ENCODE measurements at places on chromosomes 16 and 17.

DNA sequence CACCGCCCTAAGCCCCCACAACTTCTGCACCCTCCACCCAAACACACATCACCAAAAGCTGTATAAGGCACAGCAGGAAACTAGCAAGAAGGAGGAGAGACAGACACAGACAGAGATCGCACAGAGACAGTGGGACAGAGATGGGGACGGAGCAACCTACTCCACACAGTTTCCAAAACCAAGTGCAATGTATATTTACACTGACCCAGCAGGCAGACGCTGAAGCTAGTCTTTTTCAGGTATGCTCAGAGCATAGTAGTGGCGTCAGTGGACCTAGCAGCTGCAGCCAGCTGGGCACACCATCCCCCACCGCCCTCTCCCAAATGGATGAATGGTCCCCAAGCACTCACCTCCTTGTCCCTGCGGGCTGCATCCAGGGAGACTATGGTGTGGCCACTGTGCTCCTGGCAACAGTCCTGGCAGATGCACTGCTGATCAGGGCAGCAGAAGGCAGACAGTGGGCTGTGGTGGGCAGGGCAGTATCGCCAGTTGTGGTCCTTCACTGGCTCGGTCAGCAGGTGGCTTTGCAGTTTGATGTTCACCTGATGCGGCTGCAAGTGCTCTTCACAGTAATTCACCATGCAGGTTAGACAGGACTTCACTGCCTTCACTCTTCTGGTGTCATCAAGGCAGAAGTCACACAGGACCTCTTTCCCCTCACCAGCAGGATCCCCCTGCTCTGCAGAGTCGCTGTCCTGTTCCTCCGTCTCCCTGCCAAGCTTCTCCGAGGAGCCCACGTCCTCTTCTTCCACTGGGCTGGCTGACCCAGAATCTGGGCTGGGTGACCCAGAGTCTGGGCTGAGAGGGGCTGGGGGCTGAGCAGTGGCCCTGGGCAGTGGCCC, 31.5 kb upstream of the FBXW10B start:
- peak overlapping the region; percentile 41 for H3K4me3 ChIP-seq
- H3K4me1 ChIP-seq, result peaks cover 23% of the 10 kb centered on the region
- no peak for DNase-seq
- H3K27ac ChIP-seq, result peak overlapping the region; percentile 74
- no peaks in the 10 kb centered on the region for H3K36me3 ChIP-seq
- no peaks in the 10 kb centered on the region for H3K27me3 ChIP-seq

DNA sequence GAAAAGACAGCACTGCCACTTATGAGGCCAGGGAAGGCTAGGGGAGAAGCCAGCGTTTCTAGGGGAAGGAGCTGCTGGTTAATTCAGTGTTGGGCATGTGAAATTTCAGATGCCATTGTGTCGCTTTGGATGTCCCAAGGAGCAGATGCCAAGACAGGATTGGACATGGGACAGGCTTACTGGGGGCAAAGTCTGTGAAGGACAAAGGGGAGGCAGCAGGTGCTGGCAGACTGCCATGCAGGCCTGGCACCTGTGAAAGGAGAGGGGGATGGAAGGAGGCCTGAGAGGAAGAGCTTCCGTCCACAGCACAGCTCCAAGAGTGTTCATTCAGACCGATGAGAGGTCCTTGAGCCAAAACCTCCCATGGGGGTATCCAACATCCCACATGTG, 255.5 kb upstream of the RPL38 start:
- H3K27ac ChIP-seq, result no peak overlapping the region
- peaks cover 12% of the 10 kb centered on the region for H3K4me1 ChIP-seq
- no peaks in the 10 kb centered on the region for H3K36me3 ChIP-seq
- H3K27me3 ChIP-seq, result no peaks in the 10 kb centered on the region
- DNase-seq, result no peak

GRCh38 chr16:57986196-57986595, 14.3 kb downstream of the ZNF319 start:
- no peak for DNase-seq
- H3K27me3 ChIP-seq, result no peaks in the 10 kb centered on the region
- H3K4me3 ChIP-seq, result no peak overlapping the region
- H3K27ac ChIP-seq, result no peak overlapping the region
- peaks cover 4% of the 10 kb centered on the region for H3K4me1 ChIP-seq
- no peaks in the 10 kb centered on the region for H3K36me3 ChIP-seq

DNA sequence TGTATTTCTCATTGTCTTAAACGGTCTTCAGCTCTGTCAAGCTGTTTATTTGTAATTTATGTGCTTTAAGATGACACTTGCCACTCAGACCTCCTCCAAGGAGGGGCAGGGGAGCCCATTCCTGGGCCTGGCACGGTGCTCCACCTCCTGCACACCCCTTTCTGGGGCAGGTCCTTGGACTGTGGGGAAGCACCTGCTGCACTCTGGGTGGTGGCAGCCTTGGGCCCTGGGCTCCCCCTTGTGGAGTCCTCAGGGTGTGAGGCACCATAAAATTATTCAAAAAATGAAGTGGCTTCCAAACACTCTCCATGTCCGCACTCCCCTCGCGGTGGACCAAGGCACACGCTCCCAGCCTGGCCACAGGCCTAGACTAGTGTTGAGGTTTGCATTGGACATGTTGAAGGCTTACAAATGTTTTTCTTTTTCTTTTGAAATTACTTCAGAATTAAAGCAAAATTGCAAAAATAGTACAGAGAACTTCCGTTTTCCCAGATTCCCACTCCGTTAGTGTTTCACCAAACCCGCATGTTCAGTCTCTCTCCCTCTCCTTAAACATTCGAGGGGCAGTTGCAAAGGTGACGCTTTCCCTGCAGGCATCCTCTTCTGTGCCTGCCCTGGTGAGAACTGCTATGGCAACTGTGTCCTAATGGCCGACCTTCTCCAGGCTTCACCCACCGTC, 32.4 kb downstream of the FOXK2 start:
- no peaks in the 10 kb centered on the region for H3K36me3 ChIP-seq
- peaks cover 43% of the 10 kb centered on the region for H3K4me1 ChIP-seq
- DNase-seq, result peak; percentile 79
- no peak overlapping the region for H3K27ac ChIP-seq

DNA sequence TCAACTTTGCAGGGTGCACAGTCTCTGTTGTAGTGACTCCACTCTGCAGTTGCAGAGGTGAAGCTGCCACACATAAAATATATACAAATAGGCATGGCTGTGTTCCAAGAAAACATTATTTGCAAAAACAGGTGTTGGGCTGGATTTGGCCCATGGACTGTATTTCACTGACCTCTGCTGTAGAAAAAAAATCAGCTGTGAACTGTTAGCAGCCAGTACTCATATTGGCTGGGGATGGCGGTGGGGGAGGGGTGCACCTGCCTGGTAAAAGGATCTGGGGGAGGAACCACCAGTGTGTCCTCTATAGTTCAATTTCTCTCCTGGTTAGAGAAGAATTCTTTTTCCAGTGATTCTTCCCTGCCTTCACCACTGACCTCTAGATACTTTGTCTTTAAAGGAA, 50.0 kb downstream of the SHISA9 start:
- no peak for DNase-seq
- no peaks in the 10 kb centered on the region for H3K36me3 ChIP-seq
- H3K27ac ChIP-seq, result no peak overlapping the region
- no peaks in the 10 kb centered on the region for H3K27me3 ChIP-seq
- H3K4me3 ChIP-seq, result no peak overlapping the region
- H3K4me1 ChIP-seq, result no peaks in the 10 kb centered on the region

DNA sequence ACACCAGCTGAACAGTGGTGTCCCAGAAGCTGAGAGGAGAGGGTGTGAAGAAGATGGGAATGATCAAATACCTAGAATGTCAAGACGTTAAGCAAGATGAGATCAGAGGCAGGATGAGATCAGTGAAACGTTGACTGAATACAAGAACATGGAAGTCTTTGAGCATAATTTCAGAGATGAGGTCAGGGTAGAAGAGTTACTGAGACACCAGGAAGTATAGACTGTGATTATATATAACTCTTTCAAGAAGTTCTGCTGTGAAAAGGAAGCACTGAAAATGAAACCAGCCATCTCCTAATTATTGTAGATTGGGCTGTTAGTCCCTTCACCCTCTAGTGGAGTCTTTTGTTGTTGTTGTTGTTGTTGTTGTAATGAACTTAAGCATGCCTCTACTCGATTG, 9.1 kb downstream of the SHCBP1 start:
- H3K36me3 ChIP-seq, result no peaks in the 10 kb centered on the region
- H3K27ac ChIP-seq, result no peak overlapping the region
- H3K4me1 ChIP-seq, result no peaks in the 10 kb centered on the region

DNA sequence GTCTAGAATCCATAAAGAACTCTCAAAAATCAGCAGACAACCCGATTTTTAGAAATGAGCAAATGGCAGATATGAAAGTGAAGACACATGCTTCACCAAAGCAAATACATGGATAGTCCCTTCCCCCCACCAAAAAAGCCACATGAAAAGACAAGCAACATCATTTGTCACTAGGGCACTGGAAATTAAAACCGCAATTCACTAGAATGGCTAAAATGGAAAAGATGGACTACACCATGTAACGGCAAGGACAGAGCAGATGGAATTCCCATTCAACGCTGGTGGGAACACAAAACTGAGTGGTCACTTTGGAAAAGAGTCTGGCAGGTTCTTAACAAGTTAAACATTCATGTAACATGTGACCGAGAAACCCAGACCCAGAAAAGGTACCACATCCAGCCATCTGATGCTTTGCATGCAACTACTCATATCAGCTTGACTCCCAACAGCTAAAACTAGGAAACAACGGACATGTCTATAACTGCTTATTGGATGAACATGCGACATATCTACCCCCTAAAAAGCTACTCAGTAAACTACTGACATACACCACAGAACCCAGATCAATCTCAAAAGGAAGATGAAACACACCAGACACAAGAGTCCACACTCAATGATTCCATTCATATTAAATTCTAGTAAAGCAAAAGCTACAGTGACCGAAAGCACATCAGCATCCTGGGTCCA, 132.6 kb downstream of the ZNF778 start:
- no peak overlapping the region for H3K4me3 ChIP-seq
- H3K27ac ChIP-seq, result no peak overlapping the region
- no peak for DNase-seq
- no peaks in the 10 kb centered on the region for H3K36me3 ChIP-seq

DNA sequence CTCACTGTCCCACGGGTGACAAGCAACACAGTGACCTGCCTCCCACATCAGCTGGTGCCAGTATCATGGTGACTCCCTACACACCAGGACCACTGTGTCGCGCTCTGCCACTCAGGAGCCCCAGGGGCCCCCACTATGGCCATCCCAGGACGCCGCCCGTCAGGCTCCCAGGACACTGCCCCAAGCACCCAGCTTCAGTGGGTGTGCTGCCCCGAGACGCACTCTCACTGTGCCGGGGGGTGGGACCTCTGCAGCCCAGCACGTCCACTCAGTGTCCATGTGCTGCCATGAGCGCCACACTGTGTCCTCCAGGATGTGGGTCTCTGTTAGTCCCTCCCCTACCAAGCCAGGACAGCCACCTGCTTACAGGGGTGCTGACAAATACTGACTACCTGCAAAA, 120.5 kb downstream of the ZNF778 start:
- DNase-seq, result no peak
- peaks cover 31% of the 10 kb centered on the region for H3K4me1 ChIP-seq
- no peak overlapping the region for H3K4me3 ChIP-seq
- H3K27me3 ChIP-seq, result no peaks in the 10 kb centered on the region
- no peaks in the 10 kb centered on the region for H3K36me3 ChIP-seq

DNA sequence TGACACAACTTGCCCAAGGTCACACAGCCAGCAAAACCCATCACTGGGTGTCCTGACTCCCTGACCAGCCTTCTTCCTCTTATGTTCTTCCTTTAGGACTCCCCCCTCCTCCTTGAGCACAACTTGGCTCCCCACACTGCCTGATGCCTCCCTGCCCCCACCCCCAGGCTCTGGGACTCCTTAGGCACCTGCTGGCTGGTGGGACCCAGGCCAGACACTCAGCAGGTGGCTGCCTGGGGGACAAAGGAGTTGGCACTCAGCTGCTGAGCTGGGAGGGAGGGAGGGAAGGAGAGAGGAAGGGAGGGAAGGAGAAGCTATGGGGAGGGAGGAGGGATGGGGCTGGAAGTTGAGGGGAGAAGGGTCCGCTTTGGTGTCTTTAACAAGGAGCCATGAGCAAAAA, 8.0 kb downstream of the SEZ6 start:
- no peaks in the 10 kb centered on the region for H3K4me1 ChIP-seq
- H3K36me3 ChIP-seq, result no peaks in the 10 kb centered on the region
- no peaks in the 10 kb centered on the region for H3K27me3 ChIP-seq
- H3K4me3 ChIP-seq, result no peak overlapping the region

Measured in testis (tissue), 5 donors.